ENCODE measurements at places on chromosomes 4 and X.

DNA sequence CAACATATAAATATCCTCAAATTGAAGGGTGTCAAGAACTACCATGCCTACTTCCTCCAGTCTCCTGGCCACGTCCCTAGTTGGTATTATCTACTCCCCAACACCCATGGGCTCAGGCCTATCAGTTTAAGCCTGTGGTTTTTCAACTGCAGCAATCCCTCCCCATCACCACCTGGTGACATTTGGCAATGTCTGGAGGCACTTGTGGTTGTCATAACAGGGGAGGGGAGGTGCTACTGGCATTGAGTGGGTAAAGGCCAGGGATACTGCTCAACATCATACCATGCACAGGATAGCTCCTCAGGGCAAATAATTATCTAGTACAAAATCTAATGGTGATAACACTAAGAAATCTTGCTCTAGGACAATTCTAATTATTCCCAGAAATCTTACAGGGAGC, 95.3 kb downstream of the COMMD8 start:
- DNase-seq = no peak

- no peak for DNase-seq
Observed at GRCh38 chr4:7557456-7557855, 122.7 kb upstream of the PSAPL1 start.

DNA sequence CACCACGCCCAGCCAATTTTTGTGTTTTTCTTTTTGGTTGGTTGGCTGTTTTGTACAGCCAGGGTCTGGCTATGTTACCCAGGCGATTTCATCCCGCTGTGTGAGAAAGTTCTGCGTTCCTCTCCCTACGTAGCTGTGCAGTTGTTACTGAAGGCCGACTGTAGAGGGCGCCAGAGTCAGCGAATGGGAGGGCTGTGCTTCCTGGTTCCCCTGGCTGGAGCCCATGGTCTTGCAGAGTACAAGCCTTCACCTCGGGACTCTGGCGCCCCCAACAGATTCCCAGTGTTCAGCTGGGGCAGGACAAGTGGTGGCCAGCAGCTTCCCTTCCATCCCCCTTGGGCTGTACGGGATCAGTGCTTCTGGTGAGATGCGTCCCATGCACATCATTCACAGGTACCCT, 5.6 kb upstream of the CT45A1 start:
- DNase-seq = no peak

DNA sequence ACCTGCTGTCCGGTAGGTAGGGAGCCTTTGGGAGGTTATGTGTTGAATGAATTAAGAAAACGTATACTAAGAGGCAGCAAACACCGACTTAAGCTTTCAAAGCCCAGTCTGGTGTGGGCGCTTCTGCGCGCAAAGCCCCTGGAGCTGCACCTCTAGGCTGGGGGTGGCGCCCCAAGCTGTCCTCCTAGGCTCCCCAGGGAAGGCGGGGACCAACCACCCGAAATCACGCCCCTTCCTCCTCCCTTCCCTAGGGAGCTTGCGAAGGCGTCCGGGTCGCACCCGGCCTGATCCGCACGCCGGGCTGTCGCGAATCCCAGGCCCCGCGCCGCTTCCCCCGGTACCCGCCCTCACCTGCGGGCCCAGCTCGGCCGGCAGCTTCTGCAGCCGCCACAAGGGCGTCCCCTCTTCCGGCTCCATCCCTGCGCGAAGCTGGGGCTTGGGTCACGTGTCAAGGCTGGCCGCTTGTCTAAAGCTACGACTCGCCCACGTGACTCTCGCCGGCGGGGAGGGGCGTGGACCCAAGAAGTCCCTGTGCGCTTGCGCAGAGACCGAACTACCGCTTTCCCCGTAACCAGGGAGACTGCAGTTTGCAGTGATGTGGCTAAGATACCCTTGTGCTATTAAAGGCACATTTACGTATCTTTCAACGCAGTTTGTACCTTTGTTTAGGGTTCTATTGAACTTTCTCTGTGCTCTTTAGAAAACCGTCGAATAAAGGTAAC, at the start of gene COMMD8:
TSS of gene COMMD8 (minus strand) at position 468 of the 722 bp plus-strand sequence. CDS start at position 417, 51 bp downstream.
- peak; percentile 93 for DNase-seq

DNA sequence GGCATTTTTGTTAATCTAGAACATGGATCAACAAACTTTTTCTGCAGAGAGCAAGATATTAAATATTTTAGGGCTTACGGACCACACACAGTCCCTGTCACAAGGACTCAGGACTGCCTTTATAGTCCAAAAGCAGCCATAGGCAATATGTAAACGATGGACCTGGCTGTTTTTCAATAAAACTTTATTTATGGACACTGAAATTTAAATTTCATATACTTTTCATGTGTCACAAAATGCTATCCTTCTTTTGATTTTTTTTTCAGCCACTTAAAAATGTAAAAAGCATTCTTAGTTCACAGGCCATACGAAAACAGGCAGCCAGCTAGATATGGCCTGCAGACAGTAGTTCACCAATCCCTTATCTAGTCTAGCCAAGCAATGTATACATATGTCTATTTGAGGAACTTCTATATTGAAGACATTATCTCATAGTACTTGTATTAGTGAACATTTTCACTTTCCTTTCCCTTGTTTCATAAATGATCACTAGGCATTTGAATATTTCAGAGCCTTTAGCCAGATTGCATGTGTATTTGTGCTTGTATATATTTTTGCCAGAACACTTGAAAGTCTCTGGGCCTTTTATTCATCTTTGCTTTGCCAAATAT, 350.9 kb downstream of the RPA4 start:
- no peak for DNase-seq

- DNase-seq = no peak
Observed at GRCh38 chr4:78136109-78137081, 79.3 kb downstream of the FRAS1 start.

DNA sequence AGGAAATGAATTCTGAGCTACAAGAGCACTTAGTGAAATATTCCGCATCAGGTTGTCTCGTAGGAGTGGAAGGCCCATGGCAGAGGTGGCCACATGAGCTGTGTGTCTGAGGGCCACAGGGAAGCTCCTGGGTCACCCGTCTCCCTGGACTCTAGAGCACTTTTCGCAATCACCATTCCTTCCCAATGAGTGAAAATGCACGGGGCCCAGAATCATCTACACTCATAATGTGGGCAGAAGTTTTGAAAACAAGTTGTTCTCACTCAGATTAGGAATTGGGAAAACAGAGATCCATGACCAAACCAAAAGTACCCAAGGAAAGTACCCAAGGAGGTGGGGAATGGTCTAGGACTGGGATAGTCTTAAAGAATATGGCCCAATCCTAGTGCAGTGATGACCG, 94.4 kb downstream of the SCD5 start:
- no peak for DNase-seq

DNA sequence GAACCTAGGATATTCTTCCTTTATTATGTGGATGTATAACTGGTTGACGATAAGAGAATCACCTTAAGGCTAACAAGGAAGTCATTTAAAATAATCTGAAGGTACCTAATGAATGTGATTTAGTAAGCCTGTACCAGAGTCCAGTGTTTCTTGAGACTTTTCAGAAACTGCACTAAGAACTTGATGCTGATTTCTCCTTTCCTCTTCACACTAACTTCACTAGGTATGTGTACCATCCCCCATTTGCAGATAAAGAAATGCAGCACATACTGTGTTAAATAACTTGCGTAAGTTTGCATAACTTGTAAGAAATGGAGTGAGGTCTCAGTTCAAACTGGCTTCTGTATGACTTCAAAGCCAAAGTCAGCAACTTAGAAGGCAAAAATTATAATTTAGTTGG, 63.3 kb downstream of the ELOVL6 start:
- DNase-seq = no peak

GRCh38 chrX:151391722-151392121, 5.3 kb upstream of the VMA21 start:
- no peak for DNase-seq

DNA sequence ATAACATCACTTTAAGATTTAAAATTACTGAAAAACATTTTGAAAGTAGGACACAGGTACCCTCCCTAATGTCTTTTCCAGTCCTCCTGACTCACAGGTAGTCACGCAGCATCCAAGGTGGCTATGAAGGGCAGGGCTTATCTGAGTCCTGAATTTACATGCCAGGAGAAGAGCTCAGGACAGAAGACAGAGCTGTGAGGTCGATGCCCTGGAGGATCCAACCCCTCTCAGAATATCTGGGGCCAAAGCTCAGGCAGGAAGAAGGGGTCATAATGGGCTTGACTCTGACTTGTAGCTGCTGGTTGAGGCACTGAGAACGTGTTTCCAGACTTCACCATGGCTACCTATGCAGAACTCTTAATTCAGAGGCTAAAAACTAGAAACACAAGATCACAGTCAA, 177.5 kb downstream of the AASDH start:
- DNase-seq = no peak

GRCh38 chrX:24081661-24082154, 27.0 kb downstream of the EIF2S3 start:
- DNase-seq = peak; percentile 17

DNA sequence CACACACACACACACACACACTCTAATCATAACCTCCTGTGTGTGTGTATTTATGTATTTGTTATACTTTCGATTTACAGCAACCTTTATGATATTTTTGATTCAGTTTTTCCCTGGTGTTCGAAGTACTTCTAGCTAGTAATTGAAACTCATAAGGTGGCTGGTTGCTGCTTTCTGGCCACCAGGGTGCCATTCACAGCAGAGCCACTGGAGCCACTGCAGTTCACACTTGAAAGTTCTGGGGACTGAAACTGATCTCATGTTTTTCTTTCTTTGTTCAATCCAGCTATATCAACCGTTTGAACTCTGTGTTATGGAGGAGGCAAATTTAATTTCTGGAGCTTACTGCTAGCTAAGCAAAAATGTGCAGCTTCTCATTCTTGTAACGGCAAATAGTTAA, 419.4 kb downstream of the ADGRL3 start:
- DNase-seq = no peak

DNA sequence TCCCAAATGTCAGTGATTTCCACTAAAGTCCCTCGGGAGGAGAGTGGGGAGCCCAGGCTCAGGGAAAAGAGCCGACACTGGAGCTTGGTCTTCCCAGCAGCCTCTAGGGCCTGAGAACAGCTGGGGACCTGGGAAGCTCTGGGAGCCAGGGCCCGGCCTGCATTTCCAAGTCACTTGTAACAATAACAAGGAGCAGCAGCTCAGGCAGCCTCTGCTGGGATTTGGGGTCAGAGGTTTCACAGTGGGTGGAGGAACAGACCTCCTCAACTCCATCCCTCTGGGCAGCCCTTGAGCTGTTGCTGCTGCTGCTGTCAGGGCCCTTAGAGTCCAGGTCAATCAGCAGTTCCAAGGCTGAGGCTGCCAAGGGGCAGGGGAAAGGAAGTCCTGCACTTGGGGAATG, 11.1 kb downstream of the STARD8 start:
- no peak for DNase-seq

GRCh38 chr4:16843831-16844508, 54.5 kb downstream of the LDB2 start:
- DNase-seq = no peak

- DNase-seq = no peak
Observed at GRCh38 chr4:53592122-53592521, 836 bp upstream of the LNX1 start.

DNA sequence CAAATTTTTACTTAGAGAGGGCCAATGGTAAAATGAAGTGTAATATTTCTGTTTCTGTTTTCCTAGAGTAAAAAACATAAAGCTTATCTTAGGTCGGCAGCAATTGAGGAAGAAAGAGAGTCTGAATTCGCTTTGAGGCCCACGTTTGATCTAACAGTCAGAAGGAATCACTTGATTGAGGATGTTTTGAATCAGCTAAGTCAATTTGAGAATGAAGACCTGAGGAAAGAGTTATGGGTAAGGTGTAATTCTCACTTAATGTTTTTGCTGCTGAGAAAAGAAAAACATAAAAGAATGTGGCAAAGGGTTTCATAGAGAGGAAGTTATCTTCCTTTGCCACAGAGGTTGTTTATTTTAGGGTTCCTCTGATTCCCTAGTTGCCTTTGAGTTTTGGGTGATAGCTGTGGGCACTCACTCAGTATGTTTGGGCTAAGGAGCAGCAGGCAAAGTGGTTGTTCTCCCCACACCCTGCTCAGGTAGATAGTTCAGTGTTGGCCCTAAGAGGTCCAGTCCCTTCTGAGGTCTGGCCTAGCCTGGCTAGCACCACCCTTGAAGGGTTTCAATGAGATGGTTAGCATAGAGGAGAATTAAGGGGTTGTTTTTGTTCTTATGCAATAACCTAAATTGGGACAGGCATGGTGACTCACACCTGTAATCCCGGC, 32.3 kb downstream of the HERC5 start:
- DNase-seq = no peak

- no peak for DNase-seq
Observed at GRCh38 chr4:140720387-140721304, 35.5 kb downstream of the TBC1D9 start.

- DNase-seq = no peak
Observed at GRCh38 chrX:134202561-134202960, 34.4 kb upstream of the CCDC160 start.

DNA sequence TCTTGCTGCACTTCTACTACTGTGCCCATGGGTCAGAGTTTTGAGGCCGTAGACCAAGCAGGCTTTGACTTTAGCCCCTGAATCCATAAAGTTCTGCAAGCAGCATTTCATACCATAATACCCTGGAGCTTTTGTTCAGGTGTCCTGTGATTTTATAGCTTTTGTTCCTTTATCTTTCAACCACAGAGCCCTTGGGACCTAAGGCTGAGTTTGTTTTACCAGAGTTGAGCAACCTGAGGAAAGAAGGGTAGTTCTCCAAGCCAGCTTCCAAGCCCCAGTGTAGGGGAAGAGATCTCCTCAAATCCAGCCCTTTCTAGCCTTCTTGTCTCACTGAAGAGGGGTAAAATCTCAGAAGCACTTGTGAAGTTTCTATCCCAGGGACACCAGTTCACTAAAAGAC, 35.1 kb downstream of the MAGED2 start:
- no peak for DNase-seq

GRCh38 chrX:42680666-42681065, 97.3 kb downstream of the PPP1R2C start:
- no peak for DNase-seq

DNA sequence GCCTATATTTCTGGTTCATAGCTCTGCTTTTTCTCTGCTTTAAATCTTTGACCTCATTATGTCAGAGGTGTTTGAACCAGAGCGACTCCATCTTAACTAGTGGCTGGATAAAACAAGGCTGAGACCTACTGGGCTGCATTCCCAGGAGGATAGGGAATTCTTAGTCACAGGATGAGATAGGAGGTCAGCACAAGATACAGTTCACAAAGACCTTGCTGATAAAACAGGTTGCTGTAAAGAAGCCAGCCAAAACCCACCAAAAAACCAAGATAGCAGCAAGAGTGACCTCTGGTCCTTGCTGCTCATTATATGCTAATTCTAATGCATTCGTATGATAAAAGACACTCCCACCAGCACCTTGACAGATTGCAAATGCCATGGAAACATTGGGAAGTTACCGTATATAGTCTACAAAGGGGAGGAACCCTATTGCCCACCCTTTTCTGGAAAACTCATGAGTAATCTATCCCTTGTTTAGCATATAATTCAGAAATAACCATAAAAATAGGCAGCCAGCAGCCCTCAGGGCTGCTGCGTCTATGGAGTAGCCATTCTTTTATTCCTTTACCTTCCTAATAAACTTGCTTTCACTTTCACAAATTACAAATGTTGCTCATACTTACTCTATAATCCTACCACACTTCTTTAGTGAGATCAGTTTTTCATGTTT, 193.9 kb downstream of the NAF1 start:
- DNase-seq = no peak

- DNase-seq = no peak
Observed at GRCh38 chr4:1382776-1383727, 23.2 kb downstream of the NKX1-1 start.
